ENCODE measurements at places on chromosomes 2 and 18.

DNA sequence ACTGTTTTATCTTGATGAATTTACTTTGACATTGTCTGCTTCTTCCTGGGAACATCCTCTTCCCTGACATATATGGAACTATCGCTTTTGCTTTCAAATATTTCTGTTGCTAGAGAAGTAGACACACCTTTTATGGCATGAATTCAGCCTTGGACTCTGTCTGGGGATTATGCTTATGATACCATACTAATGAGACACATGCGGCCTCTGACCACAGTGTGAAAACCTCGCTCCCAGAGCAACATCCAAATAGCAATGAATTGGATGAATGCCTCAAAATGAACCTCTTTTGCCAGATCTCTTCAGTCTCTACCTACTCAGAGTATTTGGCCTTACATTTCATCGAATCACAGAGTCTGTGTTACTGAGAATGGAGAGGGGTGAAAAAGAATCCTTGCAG, 70.9 kb downstream of the PIEZO2 start:
- no peak for DNase-seq

DNA sequence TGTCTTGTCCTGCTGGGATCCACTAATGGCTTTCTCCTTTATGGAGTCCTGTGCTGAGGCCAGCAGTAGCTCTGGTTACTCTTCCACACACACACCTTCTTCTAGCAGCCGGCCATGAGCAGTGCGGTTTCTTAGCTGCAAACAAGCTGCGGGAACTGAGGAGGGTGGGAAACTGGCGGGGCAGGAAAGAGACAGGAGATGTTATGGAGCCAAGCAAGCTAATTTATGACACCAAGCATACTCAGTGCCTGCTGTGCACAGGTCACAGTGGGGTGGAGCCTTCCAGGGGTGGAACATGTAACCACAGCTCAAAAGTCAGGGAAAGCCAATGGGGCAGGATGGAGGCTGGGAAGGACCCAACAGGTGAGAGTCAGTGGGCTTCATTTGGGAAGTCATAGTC, 180.8 kb downstream of the FAM210A start:
- no peak for DNase-seq

GRCh38 chr18:48925491-48925780, 25.3 kb downstream of the SMAD7 start:
- no peak for DNase-seq

GRCh38 chr2:151842830-151843690, 14.8 kb upstream of the ARL5A start:
- DNase-seq, result no peak

- no peak for DNase-seq
Observed at GRCh38 chr2:36545871-36546416, 52.0 kb downstream of the FEZ2 start.

GRCh38 chr2:28670856-28671255, 80.8 kb upstream of the PPP1CB start:
- DNase-seq, result no peak

DNA sequence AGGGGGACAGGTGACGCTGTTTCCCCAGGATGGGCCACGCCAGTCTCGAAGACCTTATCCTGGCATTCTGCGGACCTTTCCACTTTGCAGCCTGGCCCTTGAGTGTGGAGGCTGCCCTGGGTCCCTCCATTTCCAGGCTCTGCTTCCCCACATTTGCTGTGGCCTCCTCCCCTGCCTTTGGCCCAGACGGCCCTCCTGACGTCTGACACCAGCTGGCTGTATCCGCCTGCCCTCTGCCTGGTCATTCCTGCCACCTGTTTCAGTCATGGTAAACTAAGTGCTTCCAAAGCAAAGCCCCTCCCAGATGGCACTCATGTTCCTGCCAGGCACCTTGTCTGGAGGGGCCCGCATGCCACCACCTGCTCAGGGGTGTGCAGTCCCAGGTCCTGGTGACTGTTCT, 95.1 kb downstream of the ASB1 start:
- no peak for DNase-seq

DNA sequence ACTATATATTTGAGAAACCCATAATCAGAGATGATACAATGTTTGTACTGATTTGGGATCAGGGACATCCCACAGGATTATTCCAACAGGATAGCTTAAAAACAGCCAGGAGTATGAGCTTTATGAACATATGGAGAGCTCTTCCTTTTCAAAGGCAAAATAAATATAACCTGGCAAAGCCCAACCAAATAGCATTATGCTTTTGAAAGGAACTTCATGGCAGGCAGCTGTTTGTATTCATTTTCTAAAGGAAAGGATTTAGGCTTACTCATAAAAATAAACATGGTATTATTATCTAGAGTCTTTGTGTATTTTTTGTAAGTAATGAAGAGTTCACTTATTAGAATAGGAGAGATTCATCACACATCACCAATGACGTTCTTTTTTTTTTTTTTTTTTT, 44.4 kb downstream of the CCDC195 start:
- no peak for DNase-seq

- DNase-seq, result no peak
Observed at GRCh38 chr2:24492421-24493279, 1.6 kb downstream of the NCOA1 start.

DNA sequence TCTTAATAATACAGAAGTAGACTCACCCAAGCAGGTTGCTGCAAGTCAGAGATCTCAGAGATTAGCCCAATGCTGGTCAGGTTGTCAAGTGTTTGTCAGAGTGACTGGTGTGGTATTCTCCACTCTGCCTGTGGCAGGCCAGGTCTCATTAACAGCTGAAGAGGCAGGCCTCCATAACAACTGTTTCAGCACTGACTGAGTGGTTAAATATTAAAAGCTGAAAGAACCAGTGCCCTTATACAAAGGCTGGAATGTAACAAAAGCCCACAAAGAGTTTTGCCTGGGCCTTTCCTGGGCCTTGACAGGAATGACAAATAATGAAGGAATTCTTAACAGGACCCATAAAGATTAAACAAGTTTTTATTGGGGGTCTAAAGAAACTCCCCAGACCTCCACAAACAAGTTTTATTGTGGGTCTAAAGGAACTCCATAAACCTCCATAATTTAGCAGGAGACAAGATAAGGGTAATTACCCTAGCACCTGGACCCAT, 26.8 kb downstream of the SULT1C2 start:
- no peak for DNase-seq

GRCh38 chr2:23293063-23293462, 91.9 kb upstream of the KLHL29 start:
- DNase-seq, result no peak

DNA sequence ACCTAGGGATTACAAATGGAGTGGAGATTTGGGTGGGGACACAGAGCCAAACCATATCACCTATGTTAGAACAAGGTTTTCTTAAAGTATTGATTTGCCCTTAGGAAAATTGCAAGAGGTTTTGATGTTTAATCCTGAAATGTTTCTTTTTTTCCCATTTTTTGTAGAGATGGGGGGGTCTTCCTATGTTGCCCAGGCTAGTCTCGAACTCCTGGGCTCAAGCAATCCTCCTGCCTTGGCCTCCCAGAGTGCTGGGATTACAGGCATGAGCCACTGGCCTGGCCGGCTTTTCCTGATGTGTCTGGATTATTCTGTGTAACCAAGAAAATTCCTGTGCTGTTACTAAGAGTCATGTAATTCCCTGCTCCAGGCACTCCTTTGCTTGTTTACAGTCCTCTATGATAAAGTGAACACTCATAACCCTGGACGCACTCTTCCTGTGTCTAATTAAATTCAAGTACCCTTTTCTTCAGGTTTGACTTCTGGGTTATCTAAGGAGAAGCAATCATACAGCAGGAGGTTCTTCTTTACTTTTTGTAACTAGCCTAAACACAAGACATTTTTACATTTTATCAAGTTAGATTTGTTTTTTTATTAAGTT, 15.0 kb upstream of the CTDP1 start:
- DNase-seq, result no peak

DNA sequence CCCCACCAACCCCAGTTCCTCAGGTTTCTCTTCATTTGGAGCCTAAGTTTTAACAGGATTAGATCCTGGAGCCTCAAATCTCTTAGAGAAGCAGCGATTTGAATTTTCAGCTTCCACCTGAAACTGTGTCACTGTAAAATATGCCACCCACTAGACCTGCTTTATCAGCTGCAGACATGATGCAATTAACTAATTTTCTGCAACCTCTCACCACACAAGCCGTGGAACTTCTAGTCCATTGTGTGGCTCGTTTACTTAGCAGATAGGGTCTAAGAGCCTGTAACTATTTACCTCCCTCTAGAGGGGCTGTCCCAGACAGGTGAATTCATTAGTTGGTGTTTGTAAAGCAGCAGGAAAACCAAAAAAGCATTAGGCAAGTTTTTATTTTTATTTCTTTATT, 31.6 kb upstream of the FZD5 start:
- no peak for DNase-seq

GRCh38 chr2:152566728-152567069, 150.6 kb downstream of the PRPF40A start:
- no peak for DNase-seq

GRCh38 chr2:19123556-19123955, 234.9 kb downstream of the OSR1 start:
- DNase-seq, result no peak

DNA sequence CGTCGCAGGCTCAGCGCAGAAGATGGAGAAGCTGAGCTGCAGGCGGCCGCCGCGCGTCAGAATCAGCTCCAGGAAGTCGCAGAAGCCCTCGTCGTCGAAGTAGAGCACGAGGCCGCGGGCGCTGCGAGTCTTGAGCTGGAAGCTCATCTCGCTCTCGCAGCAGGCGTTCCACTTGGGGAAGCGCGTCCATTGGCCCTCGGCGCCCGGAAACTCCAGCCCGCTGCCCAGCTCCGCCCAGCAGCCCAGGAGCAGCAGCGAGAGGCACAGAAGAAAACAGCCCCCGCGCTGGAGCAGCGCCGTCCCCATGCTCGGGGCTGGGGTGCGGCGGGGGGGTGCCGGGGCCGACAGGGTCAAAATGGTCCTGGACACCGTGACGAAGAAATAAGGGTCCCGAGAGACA, 4.0 kb downstream of the NRXN1 start:
- no peak for DNase-seq
